Stimulated activated CD4-positive, alpha-beta T cell treated with anti-CD3 and anti-CD28 coated beads, TNF-alpha, amount 100 ng/mL, for 24 hours (primary cell): ENCODE measurements at places on chromosomes 13 and 19.

GRCh38 chr19:31383553-31383952 is 34.3 kb upstream of the TSHZ3 start:
- DNase-seq, result no peak

DNA sequence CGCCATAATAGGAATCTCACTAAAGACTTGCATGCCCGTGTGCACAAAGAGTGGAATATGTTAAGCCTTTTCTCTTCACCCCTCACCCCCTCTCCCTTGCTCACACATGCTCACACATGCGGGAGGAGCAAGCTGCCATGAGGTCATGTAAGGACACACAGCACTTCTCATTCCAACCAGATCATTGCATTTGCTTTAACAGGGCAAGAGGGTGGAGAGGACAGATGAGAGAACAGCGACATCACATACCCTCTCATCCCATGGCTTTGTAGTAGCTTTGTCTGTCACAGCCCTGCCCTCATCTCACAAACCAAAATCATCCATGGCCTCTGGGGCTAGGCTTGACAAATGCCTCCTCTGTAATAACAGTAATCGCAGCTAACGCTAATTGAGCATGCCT is 145.6 kb upstream of the FRY start:
- no peak for DNase-seq

GRCh38 chr13:113231306-113232207 is 22.1 kb downstream of the CUL4A start:
- DNase-seq, result no peak

GRCh38 chr19:1012334-1012733 is 8.6 kb downstream of the TMEM259 start:
- no peak for DNase-seq

DNA sequence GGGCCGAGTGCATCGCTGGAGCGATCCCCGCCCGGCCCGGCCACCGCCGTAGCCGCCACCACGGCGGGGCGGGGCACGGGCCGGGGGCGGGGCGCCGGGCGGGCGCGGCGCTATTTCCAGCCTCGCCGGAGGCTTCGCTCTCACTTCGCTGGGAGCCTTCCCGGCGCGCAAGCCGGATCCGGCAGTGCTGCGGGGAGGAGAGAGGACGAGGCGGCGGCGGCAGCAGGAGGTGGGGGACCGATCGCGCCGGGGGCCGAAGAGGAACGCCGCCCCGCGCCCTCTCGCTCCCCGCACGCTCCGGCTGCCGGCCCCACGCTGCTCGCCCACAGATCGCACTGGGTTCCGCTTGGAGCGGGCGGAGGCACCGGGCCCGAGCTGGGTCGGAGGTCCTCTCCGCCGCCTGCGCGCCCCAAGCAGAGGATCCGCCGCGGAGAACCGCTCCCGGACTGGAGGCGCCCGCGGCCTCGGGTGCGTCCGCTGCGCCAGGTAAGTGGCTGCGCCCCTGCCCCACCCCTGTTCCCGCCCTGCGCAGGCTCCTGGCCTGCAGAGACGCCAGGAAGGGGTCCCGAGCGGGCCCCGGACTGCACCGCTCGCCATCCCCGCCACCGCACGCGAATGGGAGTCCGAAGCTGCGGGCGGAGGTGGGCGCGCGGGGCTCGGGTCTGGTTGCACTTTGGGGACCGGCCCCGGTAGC is at the start of gene CHST8:
TSS of gene CHST8 (plus strand) at position 143 of the 694 bp plus-strand sequence. CDS start 67,309 bp downstream, outside the sequence.
- DNase-seq, result no peak

- DNase-seq, result no peak
Measured at GRCh38 chr13:110361365-110361911, 54.4 kb downstream of the COL4A2 start.

DNA sequence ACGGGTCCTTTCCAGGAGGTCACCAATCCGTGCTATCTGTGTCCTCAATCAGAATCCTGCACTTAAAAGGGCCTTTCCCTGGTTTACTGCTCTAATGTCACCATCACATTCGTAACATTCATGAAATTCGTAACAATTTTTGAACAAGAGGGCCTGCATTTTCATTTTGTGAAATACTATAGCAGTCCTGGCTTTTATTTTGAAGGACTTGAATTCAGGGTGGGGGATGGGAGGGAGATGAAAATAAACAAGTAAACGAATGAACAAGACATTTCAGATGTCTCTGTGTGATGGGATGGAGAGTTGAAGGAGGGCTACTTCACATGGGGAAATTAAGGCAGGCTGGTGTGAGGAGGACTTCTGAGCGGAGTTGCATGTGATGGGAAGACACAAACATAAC is 281.0 kb downstream of the TSHZ3 start:
- no peak for DNase-seq

GRCh38 chr19:28737021-28737895 is 475.7 kb downstream of the UQCRFS1 start:
- DNase-seq, result no peak

DNA sequence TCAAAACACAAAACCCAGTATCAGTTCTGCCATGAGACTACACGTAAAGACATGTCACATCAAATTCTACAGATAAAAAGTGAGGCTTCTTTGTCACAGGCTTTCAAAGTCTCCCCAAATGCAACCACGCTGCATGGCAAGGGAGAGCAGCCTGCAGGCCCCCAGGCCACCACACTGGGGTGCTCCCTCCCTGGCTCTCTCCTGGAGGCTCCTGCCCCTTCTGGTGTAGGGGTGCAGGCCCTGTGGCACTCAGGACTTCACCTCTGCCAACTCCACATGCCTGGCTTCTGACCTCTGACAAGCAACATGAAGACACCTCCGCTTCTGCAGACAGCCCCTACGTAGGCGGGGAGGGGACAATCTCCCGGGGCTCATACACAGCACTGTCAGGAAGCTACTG is 14.3 kb downstream of the AKAP8 start:
- DNase-seq, result no peak

- no peak for DNase-seq
Measured at GRCh38 chr13:77503398-77503797, 32.1 kb upstream of the SCEL start.

DNA sequence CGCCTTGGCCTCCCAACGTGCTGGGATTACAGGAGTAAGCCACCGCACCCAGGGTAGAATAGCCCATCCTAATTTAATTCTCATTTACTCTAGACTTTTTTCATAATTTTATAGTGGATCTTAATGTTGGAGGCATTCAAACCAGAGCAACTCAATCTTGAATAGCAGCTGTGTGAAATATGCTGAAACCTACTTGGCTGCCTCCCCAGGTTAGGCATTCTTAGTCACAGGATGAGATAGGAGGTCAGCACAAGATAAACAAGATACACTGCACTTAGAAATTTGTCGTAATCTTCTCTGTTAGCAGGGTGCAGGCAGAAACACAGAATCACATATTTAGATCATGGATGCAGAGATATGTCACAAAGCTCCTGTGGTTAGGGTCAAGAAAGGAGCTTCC is 2.7 kb upstream of the ZNF43 start:
- DNase-seq, result no peak

- no peak for DNase-seq
Measured at GRCh38 chr13:103324641-103325040, 258.4 kb upstream of the SLC10A2 start.

DNA sequence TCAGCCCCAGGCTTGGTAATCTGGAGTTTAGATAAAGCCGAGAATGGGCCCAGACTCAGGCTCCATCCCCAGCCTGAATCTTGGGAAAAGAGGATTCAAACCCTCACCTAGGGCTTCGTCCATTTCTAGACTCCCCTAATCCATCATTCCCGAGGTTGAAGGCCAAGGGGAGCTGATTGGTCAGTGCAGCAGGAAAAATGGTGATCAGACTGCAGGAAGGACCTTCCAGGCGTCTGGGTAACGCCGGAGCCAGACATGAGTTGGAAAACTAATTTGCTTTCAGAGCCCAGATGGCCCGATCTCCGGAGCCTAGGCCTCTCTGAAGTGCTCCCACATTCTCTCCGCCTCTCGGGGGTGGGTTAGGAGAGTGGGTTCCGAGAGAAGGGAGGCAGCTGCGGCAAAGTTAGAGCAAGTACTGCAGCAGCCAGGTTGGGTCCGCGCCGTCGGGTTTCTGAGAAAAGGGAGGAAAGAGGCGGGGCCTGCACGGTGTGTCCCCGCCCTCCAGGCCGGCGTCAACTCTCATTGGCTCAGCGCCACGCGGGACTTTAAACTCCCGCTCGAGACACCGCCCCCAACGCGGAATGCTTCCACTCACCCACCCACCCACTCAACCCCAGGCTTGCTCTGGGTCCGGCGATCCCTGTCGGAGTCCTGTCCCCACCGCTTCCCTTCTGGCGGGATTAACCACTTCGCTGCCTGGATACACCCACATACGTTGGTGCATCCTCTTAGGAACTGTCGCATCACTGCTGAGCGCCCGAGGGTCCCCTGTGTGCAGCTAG is 788 bp upstream of the RTBDN start:
- DNase-seq, result no peak

GRCh38 chr13:77903435-77903834 is 15.2 kb downstream of the EDNRB start:
- no peak for DNase-seq

GRCh38 chr19:45827459-45828093 is 12.5 kb upstream of the RSPH6A start:
- no peak for DNase-seq

DNA sequence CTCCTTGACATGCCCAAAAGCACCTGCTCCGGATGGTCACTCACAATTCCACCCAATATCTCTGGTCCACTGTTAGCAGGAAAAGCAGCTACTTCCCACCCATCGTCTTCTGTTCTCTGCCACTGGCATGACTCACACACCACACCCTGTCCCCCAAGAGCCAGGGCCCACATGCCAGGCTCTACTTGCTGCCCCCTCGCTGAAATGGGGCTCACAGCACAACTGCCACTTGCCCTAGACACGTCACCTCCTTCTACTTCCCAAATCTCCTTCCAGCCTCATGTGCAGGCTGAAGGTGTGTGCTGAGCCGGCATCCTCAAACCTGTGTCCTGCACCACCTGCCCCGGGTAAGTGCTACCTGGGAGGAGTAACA is 65.0 kb downstream of the TBC1D4 start:
- no peak for DNase-seq

DNA sequence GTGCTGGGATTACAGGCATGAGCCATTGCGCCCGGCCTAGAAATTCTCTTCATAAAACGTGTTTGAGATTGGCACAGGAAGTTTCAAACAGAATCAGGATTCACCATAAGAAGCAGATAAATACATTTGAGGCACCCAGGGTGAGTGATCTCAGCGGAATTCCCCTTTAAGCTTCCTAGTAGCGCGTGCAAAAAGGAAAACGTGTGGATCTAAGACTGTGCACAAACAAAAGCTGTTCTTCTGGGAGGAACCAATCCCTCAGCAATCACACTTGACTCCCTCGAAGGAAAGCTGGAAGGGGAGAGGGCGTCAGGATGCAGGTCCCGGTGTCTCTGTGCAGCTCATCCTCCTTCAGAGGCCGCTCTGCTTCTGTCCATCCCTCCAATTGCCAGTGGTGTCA is 15.5 kb downstream of the MCF2L start:
- DNase-seq, result no peak

DNA sequence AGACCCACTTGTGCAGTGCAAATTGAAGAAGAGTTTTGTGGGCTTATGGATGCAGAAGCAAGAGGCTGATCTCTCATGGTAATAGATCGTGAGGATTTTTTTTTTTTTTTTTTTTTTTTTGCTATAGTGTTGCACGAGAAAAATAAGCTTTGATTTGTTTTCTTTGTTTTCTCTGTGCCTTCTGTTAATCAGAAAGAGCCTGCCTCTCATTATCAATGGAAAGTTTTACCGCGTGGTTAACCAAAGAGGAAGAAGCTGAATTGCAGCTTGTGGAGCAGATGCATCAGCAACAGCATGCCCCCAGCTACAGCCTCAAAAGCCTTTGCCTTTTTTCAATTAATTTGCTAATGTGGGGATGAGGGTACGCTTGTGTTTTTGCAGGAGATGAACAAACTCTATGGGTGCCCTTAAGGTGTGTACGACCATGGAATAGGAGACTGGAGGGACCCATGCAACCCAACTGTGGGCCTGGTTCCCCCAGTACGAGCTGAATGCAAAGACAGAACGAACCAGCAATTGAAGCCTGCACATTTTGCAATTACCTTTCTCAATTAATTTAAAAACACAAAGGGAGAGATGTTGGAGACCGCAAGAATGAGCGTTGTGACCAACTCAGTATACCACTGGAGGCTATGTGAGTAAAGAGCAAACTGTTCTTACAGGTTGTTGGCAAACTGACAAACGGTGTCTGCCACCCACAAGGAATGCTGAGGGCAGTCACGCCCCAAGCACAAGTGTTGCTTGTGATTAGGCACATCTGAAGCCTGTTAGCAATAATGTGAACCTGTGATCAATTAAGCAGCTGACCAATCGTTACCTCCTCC is 58.6 kb upstream of the SPRY2 start:
- no peak for DNase-seq

GRCh38 chr19:41616792-41617621 is 9.9 kb downstream of the CEACAM4 start:
- no peak for DNase-seq

DNA sequence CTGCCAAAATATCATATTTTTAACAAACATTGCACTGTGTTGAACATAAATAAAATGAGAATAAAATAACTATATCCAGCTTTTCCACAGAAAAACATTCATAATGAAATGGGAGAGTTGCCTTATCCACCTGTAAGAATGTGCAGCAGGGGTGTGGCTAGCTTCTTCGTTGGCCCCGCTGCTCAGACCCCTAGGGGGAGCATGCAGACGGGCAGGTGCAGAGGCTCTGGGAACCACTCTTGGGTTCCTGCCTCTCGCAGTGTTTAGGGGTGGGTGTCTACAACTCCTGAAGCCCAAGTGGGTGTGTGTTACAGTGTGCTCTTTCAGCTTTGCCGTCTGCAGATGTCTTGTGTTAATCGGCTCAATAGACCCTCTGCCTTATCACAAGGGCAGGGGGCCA is 121.7 kb downstream of the SLITRK5 start:
- no peak for DNase-seq

- no peak for DNase-seq
Measured at GRCh38 chr19:35905178-35905727, 2.8 kb downstream of the TYROBP start.

GRCh38 chr19:51681286-51681941 is 11.7 kb upstream of the SPACA6 start:
- no peak for DNase-seq

DNA sequence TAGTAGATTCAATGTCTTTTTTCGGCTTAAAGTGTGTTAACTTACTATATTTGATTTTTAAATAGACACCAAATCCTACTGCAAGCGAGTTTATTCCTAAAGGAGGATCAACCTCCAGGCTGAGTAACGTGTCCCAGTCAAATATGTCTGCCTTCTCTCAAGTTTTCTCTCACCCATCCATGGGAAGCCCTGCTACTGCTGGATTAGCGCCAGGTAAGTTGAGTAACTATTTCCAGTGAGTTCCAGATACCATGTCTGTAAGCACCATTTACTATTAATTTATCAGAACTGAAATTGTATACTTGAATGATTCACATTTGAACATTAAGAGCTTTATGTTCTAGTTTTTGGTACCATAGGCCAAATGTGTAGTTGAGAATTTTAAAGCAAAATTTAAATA is 81.8 kb downstream of the PAN3 start:
- DNase-seq, result no peak

DNA sequence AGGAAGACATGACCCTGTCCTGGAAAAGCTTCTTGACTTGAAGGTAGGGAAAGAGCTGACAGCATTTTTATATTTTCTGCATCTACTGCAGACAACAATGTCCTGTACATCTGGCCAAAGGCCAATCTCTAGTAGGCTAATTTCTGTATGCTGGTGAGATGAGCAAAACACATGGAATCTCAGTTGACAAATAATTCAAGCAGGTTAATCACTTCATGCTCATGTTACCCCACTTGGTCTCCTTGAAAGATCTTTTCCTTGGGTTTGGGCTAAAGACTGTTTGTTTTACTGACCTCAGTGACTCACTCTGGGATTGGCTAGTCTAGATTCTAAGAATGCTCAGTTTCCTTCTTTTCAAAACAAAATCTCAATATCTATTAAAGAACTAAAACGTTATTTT is 298.8 kb downstream of the LMO7 start:
- DNase-seq, result no peak

- DNase-seq, result no peak
Measured at GRCh38 chr13:110396913-110397381, 89.9 kb downstream of the COL4A2 start.
